HT-29 (cell line): ENCODE measurements at places on chromosomes 4 and X. TPM values are rescaled to one million over a fixed set of nuclear protein-coding genes. Genes with fewer than 3 reads are reported as not detected.

DNA sequence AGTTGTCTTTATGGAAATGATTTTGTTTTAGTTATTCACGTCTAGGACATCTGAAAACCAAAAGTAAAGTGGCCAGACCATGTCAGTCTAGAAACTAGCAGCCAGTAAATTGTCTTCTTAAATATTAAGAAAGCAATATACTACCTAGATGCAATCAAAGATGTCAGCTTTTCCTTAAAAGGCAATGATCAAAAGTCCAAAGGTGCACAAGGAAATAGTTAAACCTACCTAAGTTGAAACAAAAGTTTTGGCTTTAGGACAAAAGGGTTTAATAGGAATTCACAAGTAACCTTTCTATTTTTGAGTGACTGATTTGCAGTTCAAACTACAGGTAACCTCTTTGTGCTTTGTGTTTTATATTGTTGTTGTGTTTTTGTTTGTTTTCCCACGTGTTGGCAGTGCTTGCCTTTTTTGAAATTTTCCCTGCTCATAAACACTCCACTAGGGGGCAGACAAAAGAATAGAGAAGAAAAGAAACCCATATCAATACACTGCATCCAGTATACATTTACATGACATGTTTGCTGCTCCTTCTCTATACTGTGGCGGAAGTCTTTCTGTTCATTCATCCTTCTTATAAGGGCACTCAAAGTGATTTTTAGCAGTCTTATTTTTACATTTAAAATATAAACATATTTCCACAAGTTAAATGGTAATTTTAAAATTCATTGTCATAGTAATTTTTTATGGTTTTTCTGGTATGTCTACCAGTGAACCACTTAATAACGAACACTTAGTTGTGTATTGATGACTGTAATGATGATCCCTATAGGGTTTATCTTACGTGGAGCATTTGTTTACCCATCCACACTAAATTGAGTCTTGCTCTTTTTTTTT, 62.7 kb downstream of the GAB1 start:
- peak; percentile 78 for DNase-seq

DNA sequence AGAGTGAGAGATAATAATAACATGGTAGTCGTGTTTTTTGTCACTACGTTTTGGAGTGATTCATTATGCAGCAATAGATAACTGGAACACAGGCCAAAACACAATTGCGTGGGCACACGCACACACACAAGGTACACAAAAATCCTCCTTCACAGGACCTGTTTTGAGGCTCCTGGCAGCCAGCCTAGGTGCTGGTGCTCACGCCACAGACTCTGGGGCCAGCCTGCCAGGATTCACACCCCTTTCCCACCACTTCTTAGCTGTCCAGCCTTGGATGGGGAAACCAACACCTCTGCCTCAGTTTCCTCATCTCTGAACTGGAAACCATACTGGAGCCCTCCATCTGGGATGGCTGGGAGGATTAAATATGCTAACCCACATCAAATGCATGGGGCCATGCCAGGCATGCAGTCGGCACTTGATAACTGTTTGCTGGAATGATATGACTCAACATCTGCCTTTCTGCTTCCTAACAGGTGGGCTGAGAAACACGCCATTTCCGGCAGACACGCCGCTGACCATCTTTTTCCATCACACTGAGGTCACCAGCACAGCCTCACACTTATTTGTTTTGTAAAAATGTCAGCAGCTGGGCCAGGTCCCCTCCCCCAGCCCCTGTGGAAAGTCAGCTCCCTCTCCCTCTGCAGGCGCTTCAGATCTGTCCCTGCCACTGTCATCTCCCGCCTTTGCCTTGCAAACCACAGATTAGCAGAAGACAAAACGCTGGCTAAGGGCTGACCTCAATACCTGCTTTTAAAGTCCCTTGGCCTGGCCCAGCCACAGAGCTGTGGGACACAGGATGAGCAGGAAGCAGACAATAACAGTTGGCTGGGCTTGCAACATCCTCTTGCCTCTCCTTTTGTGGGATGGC, 237.5 kb downstream of the BCOR start:
- peak; percentile 2 for DNase-seq

GRCh38 chr4:138902705-138903104, 112.9 kb upstream of the NOCT start:
- DNase-seq: no peak

DNA sequence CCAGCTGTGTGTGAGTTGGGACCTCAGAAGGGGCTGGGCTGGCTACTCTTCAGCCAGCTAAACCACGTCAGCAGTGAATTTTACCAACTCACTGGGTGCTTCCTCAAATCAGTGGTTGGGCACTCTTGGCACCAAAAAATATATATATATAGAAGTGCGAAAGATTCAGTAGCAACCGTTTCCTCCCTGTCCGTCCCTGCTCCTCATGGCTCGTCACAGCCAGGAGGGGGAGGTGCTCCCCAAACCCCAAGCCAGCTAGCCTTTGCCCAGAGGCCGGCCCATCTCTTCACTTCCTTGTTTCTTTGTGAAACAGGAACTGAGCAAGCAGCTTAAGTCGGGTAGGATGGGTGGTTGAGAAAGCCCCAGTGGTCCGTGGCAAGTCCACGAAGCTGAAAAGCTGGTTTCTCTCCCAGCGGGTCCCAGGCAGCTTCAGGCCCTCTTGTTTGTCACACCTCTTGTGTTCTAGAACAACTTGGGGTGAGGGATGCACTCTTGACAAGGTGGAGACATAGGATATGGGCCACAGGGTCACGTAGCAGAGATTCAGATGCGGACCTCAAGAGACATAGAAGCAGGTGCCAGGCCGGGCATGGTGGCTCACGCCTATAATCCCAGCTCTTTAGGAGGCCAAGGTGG, 6.8 kb upstream of the SASH3 start:
- DNase-seq: peak; percentile 47

- DNase-seq: no peak
Measured at GRCh38 chrX:96435378-96436035, 249.1 kb upstream of the DIAPH2 start.

CYLC1 gene
- total RNA-seq: not detected in 2 replicates
